ENCODE measurements at places on chromosomes 4 and X.

DNA sequence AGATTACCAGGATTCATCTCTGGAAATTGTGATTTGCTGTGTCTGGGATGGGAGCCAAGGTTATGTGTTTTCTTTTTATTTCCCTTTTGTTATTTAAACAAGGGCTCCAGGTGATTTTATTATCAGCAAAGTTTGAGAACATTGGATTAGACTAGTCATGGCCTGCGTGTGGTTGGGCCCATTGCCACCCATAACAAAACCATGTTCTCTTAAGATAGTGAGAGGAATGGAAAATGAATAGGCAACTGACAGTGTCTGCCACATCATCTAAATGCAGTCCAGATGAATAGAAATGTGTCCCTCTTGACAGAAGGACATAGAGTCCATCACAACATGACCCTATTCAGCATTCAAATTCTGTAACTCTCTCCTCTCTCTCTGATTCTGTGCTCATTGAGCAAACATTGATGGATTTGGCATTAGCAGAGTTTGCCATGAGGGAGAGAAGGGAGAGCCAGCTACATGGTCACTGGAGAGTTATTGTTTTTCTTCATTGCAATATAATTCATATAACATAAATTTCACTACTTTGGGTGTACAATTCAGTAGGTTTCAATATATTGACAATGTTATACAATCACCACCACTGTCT is 11.7 kb downstream of the XK start:
- no peak for DNase-seq

DNA sequence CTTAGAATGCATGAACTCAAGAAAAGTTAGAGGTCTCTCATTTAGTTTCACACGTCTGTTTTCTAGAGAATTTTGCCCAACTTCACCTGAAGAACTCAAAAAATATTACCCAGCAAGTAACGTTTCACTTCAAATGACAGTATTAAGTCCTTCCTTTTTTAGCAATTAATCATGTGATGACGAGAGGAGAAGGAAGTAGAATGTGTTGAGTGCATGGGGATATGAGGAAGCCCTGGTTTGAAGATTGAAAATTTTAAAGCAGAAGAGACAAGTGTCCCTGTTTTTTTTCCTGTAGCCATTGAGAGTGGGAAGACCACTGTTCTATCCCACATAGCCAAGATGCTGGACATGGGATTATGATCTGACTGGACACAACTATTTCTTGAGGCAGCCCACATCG is 406.3 kb upstream of the CPEB2 start:
- no peak for DNase-seq

- DNase-seq, result no peak
Measured at GRCh38 chr4:145178740-145179280, 1.6 kb downstream of the OTUD4 start.

DNA sequence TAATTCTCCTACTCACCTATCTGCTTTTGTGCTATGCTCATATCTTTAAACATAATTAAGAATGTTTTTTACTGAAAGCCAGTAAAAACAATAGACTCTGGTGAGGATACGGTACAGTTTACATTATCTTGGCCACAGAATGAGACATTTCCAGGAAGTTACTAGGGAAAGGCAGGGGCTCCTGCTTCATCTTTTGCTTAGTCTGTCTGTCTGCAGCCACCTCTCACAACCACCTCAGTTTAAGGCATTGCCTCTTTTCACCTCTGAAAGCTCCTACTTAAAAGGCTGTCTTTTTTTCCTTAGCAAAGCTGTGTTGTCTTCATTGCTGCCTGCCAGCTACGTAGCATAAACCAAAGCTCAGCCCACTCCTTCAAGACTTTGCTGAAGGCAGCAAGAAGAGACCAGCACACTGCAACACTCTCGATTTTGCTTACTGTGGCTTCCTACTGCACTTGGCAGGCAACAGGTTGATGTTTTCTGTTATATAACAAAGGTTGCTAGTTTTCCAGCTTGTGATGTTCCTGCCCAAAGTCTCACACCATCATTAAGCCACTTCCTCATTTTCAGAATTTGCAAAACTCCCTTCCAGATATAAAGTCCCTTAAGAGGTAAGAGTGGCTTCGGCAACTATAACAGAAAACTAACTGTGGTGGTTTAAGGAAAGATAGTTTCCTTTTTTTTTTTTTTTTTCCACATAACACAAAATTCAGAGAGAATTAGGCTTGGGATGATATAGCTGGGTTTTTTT is 432.9 kb downstream of the GRXCR1 start:
- no peak for DNase-seq

- no peak for DNase-seq
Measured at GRCh38 chr4:185916231-185916630, 104.2 kb upstream of the SORBS2 start.

DNA sequence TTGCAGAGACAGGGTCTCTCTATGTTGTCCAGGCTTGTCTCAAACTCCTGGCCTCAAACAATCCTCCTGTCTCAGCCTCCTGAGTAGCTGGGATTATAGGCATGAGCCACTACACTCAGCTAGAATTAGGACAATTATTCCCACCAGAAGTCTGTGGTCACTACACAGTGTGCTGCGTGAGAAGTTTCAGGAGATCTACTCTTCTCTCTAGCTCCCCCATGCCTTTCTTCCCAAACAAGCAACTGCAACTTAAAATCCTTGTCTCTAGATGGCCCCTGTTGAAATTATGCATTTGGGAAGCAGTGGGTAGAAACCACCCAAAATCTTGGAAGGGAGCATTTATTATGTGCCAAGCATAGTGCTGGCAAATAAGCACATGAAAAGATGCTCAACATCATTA is 21.1 kb upstream of the MAP7D3 start:
- peak; percentile 17 for DNase-seq

GRCh38 chr4:123102897-123103471 is 180.6 kb upstream of the NUDT6 start:
- peak; percentile 50 for DNase-seq

- no peak for DNase-seq
Measured at GRCh38 chr4:40562681-40563080, 67.0 kb downstream of the RBM47 start.

GRCh38 chrX:69126642-69127041 is 38.6 kb downstream of the PJA1 start:
- no peak for DNase-seq

DNA sequence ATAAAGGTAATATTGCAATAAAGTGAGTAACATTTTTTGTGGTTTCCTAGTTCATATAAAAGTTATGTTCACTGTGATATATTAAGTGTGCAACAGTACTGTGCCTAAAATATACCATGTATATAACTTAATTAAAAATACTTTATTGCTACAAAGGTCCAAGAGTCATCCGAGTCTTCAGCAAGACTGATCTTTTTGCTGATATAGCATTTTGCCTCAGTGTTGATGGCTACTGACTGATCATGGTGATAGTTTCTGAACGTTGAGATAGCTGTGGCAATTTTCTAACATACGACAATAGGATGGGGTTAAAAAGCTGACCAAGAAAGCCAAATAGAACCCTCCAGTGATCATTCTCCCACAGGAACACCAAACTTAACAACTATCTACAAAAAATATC is 1302.7 kb downstream of the TECRL start:
- no peak for DNase-seq

DNA sequence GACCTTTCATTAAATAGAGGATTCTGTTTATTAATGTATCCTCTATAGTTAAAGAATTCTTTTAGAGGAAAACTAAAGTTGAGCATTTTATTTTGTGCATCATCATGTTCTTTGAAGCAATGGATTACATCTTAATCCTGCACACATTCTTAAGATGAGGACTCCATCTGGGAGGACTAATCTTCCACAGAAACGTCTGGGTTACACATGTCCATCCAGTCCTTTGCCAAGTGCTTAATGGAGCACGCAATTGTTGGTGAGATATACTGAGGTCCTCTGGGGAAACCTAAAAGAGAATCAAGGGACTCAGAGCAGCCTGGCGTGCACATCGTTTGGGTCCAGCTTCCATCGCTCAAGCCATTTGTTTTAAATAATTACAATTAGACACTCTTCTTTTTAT is 115.1 kb upstream of the SFRP2 start:
- peak; percentile 17 for DNase-seq

DNA sequence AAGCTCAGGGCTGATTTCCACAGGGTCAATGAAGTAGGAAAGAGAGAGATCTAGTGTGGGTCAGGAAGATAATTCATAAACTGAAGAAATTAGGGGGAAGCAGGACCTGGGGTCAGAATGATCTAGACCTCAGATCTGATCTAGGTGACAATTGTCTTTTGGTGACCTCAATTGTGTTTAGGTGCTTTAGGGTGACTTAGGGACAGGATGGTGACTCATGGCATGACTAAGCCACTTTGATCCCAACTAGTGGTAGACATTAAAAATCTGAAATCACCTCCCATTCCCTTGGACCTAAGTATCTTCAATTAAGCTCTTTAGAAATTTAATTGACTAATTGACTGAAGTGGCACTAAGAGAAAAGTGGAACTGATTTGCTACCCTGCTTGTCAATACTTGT is 36.7 kb upstream of the GRXCR1 start:
- DNase-seq, result no peak

DNA sequence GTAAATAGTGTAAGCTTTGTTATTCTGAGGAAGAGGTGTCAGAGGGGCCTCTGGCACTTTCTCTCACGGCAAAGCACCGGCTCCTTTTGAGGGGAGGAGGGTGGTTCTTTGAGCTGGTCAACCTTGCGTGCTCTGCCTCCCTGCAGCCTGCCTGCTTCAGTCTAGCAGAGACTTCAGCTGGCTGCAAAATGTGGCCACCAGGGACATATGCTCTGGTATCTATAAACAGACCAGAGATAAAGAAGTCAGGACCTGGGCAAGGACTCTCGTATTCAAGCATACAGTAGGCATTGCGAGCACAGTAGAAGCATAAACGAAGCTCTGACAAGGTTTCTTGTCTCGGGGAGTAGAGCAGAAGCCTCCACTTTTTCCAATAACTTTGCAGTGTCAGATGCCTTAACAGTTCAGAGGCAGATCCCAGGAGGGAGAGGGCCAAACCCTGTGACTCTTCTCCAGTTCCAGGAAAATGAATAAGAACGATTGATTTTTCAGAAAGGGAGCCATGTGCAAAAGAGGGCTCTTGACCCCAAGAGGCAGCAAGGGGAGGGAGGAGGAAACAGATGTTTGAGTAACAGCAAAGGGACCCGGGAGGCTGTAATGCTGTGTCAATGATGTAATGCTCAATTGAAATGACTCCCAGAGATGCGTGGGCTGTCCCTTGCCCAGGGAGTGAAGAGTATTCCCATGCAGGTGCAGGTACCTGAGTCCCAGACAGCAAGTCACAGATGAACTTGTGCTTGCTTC is 57.9 kb upstream of the TEX13D start:
- DNase-seq, result peak; percentile 12

- DNase-seq, result no peak
Measured at GRCh38 chr4:161929956-161930355, 233.8 kb downstream of the FSTL5 start.

- no peak for DNase-seq
Measured at GRCh38 chrX:103477496-103477895, 41.8 kb downstream of the RAB40A start.

GRCh38 chr4:127417885-127418535 is 214.7 kb upstream of the INTU start:
- no peak for DNase-seq

DNA sequence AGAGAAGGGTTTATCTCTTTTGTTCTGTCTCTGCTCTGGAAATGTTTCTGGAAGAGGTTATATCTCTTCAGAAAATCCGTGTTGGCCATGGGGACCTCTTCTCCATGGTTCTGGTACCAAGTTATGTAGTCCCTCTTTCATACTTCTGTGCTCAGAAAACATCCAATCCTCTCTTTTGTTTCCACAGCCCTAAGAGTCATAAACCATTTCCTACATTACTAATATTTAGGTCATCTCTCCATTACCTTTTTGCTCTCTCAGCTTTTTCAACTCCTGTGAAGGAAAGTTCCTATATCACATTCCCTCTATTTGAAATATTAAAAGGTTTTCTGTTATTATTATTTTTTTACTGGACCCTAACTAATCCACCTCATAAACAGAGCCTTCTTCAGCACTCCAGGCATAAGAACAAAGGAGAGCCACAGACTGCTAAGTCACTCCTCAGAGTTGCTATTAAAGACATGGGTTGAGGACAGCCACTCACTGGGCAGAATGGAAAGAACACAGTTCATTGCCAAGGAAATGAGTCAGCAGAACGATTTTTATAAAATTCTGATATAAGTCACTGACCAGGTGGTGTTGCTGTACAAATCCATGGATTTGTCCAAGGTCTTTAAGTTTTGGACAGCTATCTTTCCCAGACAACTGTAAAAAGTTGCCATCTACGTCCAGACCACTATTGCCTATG is 122.4 kb upstream of the NPY2R start:
- no peak for DNase-seq

GRCh38 chr4:178296669-178297068 is 854.4 kb upstream of the AGA start:
- DNase-seq, result no peak

DNA sequence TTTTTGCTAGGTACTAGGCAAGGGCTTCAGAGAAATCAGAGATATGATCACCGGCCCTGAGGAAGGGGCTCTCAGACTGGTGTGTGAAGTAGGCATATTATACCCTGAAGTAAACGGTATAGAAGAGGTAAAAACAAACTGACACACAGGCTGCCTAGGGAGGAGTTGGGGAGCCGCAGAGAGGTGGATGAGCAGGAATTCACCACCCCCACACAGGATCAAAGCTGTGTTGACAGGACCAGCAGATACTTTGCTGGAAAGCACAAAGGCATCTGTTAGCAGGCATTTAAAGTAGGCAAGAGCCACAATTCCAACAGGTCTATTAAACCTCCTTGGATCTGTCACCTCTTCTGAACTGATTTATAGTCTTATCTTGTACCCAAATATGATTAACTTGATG is 71.8 kb upstream of the GPR34 start:
- DNase-seq, result no peak

DNA sequence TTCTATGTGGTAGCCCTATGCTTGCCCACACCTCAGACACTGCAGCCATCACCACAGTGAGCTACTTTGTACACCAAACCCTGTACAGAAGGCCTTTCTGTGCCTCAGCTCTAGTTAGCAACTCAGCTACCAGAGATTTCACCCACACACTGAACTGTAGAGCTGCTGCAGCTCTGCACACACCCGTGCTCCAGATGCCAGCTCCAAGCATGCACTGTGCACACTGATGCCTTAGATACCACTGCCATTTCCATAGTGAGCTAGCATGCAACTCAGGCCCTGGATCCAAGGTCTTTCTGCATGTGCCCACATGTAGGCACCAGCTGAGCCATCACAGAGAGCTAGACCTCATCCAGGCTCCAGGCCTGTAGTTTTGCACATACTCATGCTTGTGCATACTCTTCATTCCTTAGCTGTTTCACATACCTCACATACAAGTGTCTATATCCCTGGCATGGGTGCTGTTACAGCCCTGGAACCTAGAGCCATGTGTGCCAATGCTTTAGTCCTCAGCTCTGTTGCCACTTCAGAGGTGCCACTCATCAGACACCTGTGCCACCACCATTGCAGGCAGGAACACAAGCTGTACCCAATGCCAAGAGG is 423.5 kb upstream of the NDST3 start:
- no peak for DNase-seq
